CD4-positive, alpha-beta T cell treated with Interleukin-12 subunit alpha and Interleukin-12 subunit beta, for 1 hour (primary cell): ENCODE measurements at places on chromosomes 2 and 18.
A peak's percentile ranks its signal among the peaks of the same experiment; 100 is the strongest.

DNA sequence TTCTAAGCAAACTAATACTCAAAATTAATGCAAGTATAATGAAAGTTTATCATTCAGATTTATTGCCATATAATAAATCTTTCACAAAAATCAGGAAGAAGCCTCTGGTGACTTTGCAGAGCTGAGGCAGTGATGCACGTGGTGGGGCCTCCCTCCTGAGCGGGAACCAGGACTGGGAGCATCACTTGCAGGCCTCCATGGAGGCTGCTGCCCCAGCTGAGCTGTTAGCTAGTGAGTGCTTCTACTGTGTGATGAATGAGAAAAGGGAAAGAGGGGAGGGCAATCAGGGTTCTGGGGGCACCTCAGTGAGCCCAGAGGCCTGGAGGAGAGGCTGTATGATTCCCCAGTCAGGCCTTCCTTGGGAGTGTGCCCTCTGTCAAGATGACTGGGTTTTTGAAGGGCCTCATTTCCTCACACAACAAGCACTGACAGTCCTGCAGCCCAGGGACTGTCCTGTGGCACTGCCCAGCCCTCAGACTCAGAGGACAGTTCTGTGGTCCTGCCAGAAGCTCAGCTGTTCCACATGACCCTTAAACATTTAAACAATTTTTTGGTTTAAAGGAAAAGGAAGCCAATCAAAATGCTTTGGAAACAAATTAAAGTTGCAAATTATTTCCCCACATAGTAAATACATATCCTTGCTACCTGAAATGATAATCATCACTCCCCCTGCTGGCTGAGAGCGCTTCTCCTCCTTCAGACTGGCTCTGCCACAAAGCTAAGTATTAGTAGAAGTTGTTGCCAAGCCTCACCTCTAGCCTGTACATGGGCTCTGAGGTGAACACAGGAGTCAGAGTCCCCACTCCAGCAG lies 90.9 kb upstream of the SMAD7 start:
- DNase-seq, result peak; percentile 55

DNA sequence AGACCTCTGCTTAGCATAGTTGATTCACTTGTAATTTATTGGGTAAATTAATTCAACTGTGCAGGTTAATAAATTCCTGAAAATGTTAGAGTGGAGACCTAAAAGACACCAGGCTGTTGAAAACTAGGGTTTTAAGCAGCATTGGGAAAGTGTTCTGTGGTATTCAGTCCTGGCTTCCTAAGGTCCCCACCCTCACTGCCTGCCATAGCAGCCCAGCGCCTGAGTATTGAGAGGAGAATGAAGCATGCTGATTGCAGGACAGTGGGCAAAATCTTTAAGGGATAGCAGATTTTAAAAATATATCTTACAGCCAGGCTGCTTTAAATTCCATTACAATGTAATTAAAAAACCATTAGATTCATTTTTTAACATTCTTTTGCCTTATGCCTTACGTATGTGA lies 20.6 kb downstream of the MEIS1 start:
- no peak for DNase-seq

- DNase-seq, result no peak
Measured at GRCh38 chr2:226362980-226363379, 436.6 kb downstream of the IRS1 start.

GRCh38 chr2:47870641-47871540 lies 35.4 kb downstream of the FBXO11 start:
- no peak for DNase-seq
